ENCODE measurements at places on chromosomes 3 and 15.
A peak's percentile ranks its signal among the peaks of the same experiment; 100 is the strongest.

DNA sequence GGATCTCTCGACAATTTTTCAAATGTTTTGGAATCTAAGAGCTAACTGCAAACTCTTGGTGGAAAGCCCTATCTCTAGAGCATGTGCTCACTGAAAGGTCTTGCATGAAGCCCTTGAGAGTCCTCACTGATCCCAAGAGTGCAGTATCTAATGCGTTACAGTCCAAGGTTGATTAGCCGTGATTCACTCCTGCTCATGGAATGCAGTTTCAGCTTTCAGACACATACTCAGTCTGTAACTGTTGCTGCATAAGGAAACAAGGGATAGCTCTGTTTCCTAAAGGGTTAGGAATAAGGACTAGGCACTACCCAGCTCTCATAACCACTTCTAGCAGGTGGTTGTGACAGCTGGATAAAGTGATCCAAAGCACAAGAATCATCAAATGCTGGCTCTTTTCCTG, 687.4 kb upstream of the CFAP20DC start:
- no peak for DNase-seq

GRCh38 chr3:31356941-31357340, 175.8 kb upstream of the STT3B start:
- no peak for DNase-seq

GRCh38 chr15:62124176-62124972, 40.7 kb downstream of the C2CD4B start:
- no peak for DNase-seq

GRCh38 chr3:90136456-90137191, 1029.2 kb downstream of the EPHA3 start:
- no peak for DNase-seq

DNA sequence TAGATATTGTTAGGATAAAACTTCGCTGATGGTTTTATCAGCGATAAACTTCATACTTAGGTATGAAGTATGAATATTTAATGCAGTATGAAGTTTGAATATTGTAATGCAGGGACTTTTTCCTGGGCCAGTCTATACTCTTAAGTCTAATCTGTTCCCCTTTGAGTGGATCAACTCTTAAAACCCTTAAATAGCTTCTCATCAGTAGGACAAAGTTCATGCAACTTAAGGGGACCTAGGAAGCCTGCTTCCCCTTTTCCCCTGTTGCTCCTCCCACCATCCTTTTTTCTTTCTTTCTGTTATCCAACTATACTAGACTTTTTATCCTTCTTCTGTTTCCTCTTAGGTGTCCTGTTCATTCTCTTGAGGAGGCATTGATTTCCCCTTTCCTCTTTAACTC, 78.7 kb downstream of the MITF start:
- DNase-seq = no peak

DNA sequence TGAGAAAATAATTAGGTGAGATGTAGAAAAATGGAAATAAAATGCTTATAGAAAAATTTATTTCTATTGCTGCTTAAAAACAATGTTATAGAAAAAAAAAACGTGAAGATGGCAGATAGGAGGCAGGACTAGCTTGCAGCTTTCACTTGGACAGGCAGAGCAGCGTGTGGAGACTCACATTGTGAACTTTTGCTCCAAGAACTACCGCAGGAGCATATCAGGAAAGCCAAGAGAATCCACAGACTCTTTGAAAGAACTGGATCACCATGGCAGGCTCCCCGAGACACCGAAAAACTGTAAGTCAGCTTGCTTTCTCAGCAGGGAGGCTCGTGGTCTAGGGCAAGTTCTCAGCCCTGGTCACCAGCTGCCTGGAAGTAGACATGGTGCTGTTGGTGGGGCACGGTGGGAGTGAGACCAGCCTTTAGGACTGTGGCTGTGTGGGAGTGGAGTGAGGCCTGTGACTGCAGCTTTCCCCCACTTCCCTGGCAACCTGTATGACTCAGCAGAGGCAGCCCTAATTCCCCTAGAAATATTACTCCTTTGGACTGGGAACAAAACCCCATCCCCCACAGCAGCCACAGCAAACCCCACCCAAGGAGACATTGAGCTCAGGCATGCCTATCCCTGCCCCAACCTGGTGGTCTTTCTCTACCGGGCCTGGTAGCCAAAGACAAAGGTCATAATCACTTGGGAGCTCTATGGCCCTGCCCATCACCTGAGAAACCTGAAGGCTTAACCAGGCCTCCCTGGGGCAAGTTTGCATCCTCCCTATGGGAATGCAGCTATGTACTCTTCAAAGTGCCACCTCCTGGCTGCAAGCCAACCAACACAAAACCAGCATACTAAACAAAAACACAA, 22.8 kb downstream of the STRIT1 start:
- peak; percentile 79 for DNase-seq

- DNase-seq = no peak
Observed at GRCh38 chr3:127206611-127207516, 13.9 kb downstream of the PRR23E start.

DNA sequence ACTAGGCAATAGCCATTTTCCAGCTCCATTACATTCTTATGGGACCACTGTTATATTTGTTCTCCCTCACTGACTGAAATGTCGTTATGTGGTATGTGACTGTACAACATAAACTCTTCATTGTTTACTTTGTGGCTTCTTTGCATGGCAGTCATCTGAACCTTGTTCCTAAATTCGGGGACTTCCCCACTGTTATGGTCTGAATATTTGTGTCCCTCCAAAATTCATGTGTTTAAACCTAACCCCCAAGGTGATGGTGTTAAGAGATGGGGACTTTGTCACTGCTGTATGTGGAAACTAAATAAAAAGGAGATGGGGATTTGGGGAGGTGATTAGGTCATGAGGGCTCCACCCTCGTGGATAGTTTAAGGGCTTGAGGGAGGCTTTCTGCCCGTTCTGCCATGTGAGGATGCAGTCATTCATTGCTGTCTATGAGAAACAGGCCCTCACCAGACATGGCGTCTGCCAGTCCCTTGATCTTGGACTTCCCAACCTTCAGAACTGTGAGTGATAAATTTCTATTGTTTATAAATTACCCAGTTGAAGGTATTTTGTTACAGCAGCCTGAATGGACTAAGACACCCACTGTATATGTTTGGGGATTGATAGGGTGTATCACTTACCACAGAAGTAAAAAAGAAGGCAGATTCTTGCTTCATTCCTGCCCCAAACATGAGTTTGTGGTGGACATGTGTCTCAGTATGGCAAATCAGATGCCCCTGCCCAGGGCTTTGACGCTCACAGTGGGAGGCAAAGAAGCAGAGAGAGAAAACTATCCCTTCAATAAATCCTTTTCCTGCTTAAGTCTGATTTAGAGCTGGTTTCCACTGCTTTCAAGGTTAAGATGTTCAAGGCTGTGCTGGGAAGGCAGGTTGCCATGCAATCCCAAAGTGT, 138.0 kb upstream of the UBE2E1 start:
- no peak for DNase-seq

- no peak for DNase-seq
Observed at GRCh38 chr3:4338751-4339150, 35.6 kb downstream of the SETMAR start.

DNA sequence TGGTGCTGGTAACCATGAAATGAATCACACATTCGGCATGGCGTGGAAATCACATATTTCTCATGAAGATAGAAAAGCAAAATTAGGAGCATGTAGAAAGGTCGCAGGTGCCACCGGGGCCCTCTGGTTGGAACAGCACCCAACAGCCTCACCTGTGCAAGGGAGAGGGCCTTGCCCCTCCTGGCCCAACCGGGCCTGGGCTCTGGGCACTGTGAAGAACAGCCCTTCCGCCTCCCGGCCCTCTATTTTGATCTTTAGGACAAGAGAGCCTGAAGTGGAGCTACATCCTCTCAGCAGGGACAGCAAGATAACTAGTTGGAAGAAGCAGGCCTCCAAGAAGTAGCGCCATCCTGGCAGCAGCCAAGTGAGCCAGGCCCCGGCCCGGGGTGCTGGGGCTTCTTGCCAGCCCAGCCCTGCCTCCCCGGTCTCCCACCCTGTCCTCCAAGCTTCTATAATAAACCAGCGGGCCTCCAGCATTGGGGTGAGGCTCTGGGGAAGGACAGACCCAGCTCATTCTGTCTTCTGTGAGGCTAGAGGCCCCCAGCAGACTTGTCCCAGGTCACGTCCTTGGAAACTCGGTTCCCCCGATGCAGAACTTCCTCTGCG, 46.1 kb upstream of the FGD5 start:
- no peak for DNase-seq

DNA sequence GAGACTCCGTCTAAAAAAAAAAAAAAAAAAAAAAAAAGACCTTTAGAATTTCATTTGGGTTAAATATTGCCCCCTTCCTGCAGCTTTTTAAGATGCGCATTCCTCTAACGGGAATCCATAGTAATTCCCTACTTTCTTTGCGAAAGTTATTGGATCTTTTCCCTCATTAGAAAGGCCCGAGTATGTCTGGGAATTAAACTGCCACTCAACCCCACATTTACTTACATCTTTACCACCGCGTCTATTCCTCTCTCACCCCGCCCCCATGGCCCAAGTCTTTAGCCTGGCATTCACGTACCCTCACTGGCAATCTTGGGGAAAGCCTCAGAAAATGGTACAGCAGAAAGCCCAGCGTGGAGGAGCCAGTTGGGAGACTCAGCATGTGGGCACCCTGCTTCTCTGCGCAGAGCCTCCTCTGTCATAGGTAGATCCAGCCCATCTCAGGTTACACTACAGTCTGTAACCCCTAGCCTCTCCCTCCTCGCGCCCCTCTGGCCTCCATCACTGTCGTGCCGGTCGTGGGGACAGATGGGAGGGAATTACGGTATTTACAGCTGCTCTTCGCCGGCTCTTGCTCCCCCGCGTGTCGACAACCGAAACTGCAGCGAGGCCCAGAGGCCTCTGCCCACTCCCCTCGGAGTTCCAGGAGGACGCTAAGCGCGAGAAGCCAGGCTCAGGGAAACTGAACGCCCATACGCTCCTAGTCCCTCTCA, 6.4 kb upstream of the ANKDD1A start:
- DNase-seq = no peak

- DNase-seq = no peak
Observed at GRCh38 chr15:80855206-80855605, 76.0 kb downstream of the CEMIP start.

GRCh38 chr15:85692321-85692720, 102.4 kb downstream of the KLHL25 start:
- DNase-seq = no peak

GRCh38 chr3:129313415-129313664, 34.7 kb downstream of the HMCES start:
- no peak for DNase-seq

- no peak for DNase-seq
Observed at GRCh38 chr3:125078951-125079674, 23.3 kb upstream of the HEG1 start.

DNA sequence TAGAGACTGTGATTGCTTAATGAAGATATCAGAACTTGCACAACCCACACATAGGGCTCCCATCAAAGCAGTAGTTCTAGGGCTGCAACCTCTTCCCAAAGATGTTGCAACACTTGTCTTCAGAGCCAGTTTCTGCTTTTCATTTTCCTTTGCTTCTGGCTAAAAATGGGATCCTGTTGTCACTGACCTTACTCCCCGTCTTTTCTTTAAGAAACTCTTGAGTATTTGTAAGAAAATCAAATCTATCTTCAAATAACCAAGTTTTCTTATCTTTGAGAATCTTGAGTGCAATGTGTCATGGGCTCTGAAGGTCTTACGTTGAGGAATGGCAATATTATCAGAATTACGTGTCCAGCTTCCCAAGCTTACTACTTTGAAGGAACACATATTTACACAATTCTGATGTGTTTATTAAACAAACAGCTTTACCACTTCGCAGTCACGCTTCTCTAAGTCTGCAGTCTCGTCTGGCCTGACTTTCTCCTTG, 24.1 kb downstream of the CACNA1D start:
- no peak for DNase-seq

DNA sequence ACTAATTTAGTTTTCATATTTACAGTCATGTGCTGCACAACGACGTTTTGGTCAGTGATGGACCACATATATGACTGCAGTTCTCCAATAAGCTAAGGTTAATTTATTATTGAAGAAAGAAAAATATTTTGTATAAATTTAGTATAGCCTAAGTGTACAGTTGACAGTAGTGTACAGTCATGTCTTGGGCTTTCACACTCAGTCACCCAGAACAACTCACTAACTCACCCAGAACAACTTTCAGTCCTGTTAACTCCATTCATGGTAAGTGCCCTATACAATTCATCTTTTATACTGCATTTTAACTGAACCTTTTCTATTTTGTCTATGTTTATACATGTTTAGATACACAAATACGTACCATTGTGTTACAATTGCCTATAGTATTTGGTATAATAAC, 3.8 kb upstream of the GABRR3 start:
- no peak for DNase-seq

DNA sequence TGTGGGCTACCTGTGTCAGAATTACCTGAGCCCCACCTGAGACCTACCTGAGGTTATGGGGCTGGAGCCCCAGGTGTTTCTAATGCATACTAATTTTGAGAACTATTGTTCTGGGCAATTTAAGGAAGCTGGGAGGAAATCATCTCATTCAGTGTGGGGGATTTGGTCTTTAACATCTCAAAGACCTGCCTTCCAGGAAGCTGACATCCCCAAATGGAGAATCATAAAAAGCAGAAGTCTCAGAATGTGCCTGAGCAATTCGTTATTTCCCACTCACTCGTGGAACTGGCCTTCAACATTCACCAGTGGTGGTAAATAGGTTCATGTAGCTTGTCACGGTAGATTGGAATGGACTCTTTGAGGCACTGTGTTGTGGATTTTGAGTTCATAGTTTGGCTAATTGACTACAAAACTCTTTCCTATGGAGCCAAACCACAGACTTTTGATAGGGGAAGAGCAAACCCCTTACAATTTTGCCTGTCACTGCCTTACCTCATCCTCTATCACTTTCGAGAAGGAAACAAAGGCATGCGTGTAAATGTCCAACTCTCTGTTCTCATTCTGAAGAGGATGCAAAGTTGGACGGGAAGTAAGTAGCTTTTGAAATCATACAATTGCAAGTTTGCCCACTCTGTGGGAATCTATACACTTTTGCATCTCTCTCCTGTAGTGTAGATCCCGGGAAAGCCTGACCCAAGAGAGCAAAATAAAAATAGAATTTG, 521.0 kb upstream of the MDFIC2 start:
- no peak for DNase-seq

DNA sequence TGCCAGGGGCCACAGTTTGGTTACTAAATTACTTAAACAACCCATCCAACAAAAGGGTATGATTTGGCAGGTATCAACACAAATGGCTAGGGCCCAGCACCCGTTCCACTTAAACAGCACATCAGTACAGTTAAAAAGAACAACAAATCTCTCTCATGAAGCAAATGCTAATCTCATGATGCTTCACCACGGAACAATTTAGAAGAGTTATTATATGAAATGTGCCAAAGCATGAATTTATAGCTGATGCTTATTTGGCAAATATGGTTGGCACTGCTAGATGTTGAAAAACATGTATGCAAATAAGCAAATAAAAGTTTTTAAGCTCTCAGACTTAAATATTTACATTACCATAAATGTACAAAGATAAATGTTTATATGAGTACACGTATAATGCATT, 2.3 kb downstream of the PEAK1 start:
- no peak for DNase-seq

- DNase-seq = no peak
Observed at GRCh38 chr3:16084887-16085286, 89.6 kb upstream of the GALNT15 start.

DNA sequence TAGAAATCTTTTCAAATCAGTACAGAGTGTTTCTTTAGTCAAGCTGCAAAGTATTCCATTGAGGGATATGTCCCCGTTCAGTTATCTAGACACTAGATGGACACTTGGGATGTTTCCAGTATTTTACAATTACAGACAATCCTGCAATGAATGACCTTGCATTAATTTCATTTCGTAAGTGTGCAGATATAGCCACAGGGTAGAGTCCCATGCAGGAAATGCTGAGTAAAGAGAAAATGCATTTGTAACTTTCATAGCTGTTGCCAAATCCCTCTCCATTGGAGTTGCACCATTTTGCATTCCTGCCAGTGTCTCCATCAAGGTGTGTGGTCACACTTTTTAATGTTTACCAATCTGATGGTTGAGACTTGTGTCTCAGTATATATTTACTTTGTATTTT, 92.5 kb downstream of the LIPC start:
- no peak for DNase-seq
